ENCODE measurements at places on chromosomes 3 and 15.

- DNase-seq = no peak
Observed at GRCh38 chr3:65960087-65960486, 78.6 kb downstream of the MAGI1 start.

GRCh38 chr15:101126618-101127505 lies 125.0 kb downstream of the CHSY1 start:
- no peak for DNase-seq

DNA sequence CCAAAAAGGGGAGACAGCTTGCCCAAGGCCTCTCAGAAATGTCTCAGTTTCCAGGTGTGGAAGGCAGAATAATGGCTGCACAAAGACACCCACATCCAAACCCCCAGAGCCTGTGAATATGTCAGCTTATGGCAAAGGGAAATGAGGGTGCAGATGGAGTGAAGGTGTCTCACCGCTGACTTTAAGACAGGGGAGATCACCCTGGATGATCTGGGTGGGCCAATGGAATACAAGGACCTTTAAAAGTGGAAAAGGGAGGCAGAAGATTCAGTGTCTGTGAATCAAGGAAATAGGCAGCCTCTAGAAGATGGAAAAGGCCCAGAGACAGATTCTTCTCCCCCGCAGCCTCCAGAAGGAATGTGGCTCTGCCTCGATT lies 48.8 kb upstream of the ATP2B2 start:
- no peak for DNase-seq

DNA sequence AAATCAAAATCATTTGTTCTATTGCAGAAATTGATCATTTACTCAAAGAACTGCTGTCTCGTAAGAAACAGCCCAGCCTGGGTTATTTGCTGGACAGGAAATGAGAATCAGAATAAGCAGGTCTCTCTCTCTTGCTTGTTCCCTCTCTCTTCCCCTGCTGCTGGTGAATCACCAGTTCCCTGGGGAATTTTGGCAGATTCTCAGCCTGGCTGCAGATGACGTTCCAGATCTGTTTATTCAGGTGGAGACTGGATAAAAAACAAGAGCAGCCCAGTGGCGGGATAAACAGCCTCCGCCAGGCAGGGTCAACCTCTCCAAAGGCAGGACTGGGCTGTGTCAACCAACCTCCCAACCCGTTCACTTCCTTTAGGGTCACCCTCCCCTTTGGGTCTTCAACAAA lies 72.1 kb downstream of the LRIG1 start:
- DNase-seq = peak; percentile 82

DNA sequence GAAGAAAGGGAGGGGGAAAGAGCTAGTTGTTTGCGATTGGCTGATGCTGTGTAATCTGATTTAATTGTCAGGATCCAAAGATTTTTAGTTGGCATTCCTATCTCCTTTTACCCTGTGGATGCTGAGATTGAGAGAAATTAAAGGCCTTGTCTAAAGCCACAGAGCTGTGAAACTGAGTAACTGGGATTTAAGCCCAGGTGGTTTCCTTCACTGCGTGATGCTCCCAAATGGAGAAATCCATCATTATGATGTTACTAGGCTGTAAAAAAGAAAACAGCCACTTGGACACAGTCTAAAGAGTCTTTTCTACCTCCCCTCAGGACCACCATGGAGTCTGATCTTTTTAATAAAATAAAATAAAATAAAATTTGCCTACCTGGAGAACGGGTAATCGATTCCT lies 883.0 kb upstream of the NR2F2 start:
- DNase-seq = no peak

GRCh38 chr15:90340345-90340744 lies 11.7 kb upstream of the ZNF774 start:
- no peak for DNase-seq

GRCh38 chr15:95266451-95267061 lies 1035.2 kb downstream of the MCTP2 start:
- DNase-seq = no peak

GRCh38 chr15:62060896-62061280 lies 641 bp upstream of the VPS13C start:
- no peak for DNase-seq

DNA sequence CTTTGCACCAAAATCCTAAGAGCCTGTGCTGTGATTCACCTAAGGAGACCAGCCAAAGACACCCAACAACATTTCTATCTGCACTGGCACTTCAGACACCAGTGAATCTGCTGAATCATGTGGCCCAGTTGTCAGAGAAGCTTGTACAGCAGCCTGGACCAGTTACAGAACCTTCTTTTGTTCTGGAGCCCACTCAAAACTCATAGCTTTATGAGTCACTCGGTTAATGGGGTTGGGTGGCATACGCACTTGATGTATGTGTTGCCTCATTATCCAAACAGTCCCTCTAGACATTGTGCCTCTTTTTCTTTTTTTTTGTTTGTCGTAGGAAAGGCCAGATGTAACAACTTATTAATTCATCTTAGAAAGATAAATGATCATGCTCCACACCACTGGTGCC lies 25.6 kb upstream of the GOLGA6L2 start:
- DNase-seq = no peak

- no peak for DNase-seq
Observed at GRCh38 chr3:31432897-31433678, 99.6 kb upstream of the STT3B start.

- DNase-seq = no peak
Observed at GRCh38 chr3:188861842-188862744, 309.7 kb upstream of the TPRG1 start.

- DNase-seq = no peak
Observed at GRCh38 chr3:3586843-3587646, 212.2 kb upstream of the LRRN1 start.

DNA sequence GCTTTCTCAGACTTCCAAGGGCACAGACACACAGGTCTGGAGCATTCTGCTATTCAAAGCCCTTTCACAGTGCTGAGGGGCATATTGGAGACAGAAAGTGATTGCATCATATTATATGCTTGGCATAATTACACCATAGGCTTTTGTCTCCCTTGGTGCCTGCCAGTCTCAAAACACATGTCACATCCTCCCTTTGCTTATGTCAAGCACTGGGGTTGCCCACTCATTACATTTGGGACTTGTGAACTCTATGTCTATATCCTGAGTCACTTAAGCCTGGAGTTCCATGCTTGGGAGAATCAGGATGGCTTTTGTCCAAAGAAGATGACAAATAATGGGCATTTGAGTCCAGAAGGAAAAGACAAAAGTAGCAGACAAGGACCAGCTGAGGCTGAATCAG lies 12.3 kb upstream of the PDZRN3 start:
- no peak for DNase-seq

DNA sequence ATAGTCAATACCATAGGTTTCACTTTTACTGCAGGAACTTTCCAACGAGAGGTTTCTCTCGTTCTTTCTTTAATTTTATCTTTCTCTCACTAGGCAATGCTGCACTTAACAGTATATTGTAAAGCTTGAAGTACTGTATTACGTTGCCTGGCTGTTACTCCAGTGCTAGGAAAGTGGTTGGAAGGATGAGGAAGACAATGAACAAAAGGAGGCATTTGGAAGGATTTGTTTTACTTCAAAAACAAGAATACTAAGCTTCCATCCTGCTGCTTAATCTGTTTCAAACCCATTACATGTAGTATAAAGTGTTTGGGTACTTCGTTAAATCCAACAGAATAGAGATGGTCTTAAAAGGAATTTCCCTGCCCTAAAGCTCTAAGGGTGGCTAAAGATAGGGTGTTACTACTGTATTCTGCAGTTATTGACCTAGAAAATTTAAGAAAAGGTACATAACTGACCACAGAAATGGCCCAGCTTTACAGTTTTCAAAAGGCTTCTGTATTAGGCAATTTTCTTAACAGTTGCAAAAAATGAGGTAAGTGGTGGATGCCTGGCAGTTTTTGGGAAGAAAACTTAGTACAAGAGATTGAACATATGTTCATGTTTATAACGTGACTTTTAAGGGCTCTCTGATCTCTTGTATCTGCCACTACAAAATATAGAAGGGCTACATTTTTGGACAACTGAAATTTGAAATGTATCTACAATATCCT lies 785 bp upstream of the IFT57 start:
- no peak for DNase-seq

- peak; percentile 43 for DNase-seq
Observed at GRCh38 chr3:9028134-9028533, 64.9 kb upstream of the RAD18 start.

- peak; percentile 69 for DNase-seq
Observed at GRCh38 chr3:147945968-147946519, 536.9 kb downstream of the ZIC1 start.

- DNase-seq = no peak
Observed at GRCh38 chr15:63449731-63450130, 54.7 kb upstream of the USP3 start.

GRCh38 chr3:49397470-49397869 lies 14.3 kb downstream of the RHOA start:
- DNase-seq = no peak

GRCh38 chr3:166484470-166484869 lies 647.2 kb upstream of the BCHE start:
- DNase-seq = no peak

DNA sequence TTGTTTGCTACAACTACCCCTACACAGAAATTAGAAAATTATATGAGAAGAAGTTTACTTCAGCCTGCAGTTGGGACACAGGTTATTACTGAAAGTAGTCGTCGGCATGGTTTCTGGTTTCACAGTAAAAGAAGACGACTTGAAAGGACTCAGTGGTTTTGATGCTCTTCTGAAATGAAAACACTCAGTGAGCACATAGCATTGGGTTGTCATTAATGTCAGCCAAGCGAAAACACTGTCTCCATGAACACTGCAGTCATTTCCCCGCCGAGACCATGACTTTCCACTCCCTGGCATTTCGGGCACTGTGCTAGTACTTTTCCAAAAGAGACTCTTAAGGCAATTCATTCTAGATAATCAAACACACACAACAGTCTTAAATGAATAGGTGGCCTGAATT lies 69.2 kb upstream of the ICE2 start:
- DNase-seq = no peak

DNA sequence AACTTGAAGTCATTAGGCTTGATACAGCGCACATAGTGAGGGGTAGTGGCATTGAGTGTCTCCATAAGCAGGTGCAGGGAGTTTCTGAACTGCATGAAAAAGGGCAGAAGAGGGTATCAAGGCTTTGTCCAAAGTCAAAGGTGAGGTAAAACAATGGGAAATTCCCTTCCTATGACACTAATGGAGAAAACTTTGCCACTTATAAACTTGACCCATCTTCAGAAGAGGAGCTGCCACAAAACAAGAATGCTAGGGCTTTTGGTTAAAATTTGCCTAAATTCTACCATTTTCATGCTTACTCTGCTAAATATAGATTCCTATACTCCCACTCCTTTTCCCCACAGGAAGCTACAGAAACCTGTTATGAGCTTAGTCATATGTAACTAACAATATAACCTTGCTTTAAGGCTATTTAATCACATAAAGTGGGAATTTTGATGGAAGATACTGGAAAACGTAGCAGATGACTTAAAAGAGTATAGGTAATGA lies 87.5 kb upstream of the MYO5C start:
- no peak for DNase-seq

All from AG08396 (cell line).